ENCODE measurements at places on chromosomes 5 and 9. TPM values are rescaled to one million over a fixed set of nuclear protein-coding genes. Genes with fewer than 3 reads are reported as not detected.

DNA sequence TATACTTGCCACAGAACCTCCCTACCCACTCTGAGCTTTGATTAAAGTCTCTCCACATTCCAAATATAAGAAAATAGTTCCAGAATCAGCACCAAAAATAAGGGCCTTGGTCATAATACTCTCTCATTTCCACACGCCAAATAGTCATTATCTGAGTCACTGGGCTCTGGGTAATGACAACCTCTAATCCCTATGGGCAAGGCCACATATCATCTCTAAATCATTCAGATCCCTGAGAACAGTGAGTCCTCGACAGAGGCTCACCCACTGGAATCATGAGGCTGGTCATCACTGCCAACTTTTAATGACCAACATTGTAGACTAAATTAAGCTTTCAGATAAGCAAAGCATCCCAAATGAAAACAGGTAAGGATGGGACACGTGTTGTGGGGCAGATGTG lies 28.1 kb downstream of the FAM114A2 start:
- no peak for DNase-seq

Gene SEC61B
- 187 TPM for polyA plus RNA-seq

- DNase-seq: no peak
These were observed 11.9 kb downstream of the TRIO start for GRCh38 chr5:14155075-14155474.

GRCh38 chr9:105157171-105157583 lies 87.3 kb upstream of the SLC44A1 start:
- peak; percentile 68 for DNase-seq

Gene HMCN2
- 20.0 TPM for polyA plus RNA-seq

GRCh38 chr5:1416856-1417469 lies 28.3 kb downstream of the SLC6A3 start:
- no peak for DNase-seq

Gene DMRT2
- polyA plus RNA-seq: not detected

DNA sequence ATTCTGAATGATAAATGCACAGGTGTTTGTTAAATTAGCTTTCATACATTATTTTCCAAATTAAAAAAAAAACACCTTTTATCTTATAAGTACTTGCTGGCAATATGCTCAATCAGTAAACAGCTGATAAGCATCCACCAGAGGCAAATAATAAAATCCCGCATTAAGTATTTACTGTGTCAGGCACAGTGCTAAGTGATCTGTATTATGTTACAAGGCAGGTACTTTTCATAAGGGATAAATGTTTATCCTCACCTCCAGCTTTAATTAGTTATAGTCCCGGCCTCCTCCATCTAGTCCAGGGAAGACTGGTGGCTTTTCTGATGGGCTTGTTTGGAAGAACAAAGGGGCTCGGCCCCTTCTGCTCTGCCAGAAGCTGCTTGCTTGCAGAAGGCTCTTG lies 40.1 kb downstream of the PFDN1 start:
- DNase-seq: no peak

Gene SLC34A1
- not detected for polyA plus RNA-seq

Gene GPR151
- 0.04 TPM for polyA plus RNA-seq

- no peak for DNase-seq
These were observed 74.9 kb downstream of the FANCC start for GRCh38 chr9:95242613-95243012.

DNA sequence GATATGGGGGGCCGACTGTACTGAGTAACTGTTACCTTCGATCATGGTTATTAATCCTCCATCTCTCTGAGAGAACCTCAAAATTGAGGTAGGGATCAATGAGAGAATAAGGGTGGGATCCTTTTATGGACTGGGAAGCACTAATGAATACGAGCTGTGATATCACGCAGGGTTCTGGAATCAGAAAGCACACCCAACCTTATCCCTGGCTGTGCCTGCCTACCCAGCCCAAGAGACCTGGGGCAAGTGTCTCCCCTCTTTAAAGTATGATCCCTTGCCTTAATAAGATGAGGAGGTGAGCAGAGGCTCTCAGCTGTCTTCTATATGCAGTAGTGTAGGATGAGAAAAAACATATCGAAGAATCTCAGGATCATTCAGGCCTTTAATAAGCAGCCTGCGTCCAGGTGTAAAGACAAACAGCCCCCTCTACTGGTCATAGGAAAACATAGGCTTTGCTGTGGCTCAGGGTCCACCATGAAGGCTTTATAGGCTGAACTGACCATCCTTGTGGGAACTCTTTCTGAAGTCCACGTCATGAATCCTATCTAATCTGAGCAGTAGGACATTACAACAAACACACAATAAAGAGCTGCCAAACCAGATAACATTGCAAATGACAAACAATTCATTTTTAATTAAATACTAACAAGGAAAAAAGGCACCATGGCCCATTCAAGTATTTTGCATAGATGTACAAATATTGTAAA lies 16.8 kb downstream of the NIPAL4 start:
- DNase-seq: peak; percentile 57

Gene C8G
- polyA plus RNA-seq: 36.0 TPM

DNA sequence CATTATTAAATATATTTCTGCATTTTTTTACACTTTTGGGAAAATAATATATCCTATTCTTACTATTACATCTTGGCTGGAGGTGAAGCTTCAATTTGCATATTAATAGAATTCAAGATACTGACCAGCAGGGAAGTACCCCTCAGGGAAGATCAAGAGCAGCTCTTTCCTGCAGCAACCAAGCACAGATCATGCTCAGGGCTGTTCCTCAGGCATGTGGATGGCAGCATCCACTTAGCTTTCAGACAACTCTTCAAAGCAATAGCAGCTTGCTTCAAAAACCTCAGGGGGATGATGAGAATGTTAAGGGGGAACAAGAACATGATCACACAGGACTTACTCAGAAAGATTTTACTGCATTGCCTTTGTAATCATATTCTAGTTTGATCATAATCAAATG lies 731.8 kb downstream of the SEMA5A start:
- no peak for DNase-seq

- peak; percentile 37 for DNase-seq
These were observed 16.2 kb upstream of the ERAP1 start for GRCh38 chr5:96823900-96824380.

Gene ARHGEF39
- 5.2 TPM for polyA plus RNA-seq

- DNase-seq: no peak
These were observed 122.0 kb downstream of the PAPPA start for GRCh38 chr9:116275418-116276195.

- DNase-seq: no peak
These were observed 146.6 kb downstream of the GAS1 start for GRCh38 chr9:86800681-86801080.

Gene PCDHB5
- 2.1 TPM for polyA plus RNA-seq

Measured in large intestine (tissue), 12 donors.